Activated T-cell treated with anti-CD3 and anti-CD28 coated beads for 1 hour (primary cell): ENCODE measurements at places on chromosomes 5 and 9.

- no peak for DNase-seq
Observed at GRCh38 chr9:93674580-93675335, 98.4 kb downstream of the PHF2 start.

- DNase-seq: no peak
Observed at GRCh38 chr9:36218011-36218410, 27.3 kb downstream of the CLTA start.

DNA sequence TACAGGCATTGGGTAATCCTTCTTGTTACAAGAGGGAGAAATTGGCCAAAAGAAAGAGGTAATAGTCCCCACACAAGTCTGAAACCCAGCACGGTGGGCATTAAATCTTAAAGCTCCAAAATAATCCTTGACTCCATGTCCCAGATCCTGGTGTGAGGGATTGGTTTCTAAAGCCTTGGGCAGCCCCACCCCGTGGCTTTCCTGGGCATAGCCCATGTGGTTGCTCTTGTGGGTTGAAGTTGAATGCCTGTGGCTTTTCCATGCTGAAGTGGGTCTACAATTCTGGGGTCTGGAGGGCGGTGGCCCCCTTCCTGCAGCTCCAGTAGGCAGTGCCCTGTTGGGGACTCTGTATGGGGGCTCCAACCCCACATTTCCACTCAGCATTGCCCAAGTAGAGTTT, 91.8 kb upstream of the LARP1 start:
- no peak for DNase-seq

DNA sequence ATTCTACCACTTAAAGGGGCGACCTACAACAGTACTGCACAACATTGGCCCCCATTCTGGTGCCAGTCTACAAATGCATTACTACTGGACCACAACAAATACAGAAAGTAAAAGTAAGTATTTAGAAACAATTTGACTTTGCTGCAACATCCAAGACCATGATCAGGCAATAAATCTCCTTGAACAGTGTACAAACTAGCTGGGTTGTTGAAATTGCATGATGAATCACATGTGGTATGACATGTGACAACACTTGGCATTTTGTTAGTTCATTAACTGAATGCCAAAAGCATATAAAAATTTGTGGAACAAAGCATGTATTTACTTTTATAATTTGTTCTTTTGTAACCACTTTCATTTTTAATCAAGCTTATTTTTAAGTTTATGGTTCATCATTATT, 270.5 kb downstream of the NFIB start:
- DNase-seq: no peak

DNA sequence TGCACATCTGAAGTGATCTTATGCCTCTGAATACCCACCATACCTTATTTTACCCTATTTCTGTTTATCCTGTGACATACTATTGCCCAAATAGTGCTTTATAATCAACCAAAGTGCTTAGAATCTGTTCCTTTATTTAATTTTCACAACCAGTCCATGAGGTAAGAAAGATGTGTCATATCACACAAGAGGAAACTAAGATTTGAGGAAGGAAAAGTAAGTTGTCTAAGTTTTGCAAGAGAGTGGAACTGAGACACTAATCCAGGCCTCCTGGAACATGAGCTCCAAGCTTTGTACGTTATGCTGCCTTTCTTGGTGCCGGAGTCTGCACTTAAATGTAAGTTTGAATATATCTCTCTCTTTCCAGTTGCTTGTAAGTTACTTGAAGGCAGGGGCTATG, 17.2 kb downstream of the KDM3B start:
- no peak for DNase-seq

DNA sequence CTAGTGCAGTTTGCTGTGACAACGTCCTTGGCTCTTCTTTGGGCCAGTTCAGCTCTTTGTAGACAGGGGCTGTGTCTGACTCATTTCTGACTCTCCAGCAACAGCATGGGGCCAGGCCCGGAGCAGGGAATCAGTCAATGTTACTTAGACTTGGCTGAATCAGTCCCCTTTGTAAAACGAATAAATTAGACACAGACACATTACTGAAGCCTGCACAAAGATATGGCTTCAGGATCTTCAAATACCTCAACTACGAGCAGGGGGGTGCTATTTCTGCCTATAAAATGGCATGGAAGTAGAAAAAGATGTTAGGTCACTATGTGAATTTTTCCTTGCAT, 204.7 kb downstream of the TTLL11 start:
- no peak for DNase-seq

DNA sequence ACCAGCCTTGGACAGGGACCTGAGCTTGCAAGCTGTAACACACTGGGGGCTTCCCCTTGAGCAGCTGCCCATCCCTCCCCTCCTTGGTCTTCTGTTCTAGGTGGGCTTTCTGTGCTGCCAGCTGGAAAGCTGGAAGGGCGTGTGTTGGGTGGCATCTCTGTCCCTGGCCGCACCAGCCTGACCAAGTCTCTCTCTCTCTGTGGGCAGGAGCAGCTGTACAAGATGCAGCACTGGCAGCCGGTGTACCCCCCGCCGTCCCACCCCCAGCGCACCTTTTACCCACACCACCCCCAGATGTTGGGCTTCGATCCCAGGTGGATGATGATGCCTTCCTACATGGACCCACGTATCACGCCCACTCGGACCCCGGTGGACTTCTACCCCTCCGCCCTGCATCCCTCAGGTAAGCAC, 32.1 kb upstream of the POMT1 start:
- no peak for DNase-seq

- no peak for DNase-seq
Observed at GRCh38 chr9:76905791-76906646, at the start of gene PRUNE2. TSS of gene PRUNE2 (minus strand) at chr9:76906114. CDS start at chr9:76905963, 151 bp downstream.

DNA sequence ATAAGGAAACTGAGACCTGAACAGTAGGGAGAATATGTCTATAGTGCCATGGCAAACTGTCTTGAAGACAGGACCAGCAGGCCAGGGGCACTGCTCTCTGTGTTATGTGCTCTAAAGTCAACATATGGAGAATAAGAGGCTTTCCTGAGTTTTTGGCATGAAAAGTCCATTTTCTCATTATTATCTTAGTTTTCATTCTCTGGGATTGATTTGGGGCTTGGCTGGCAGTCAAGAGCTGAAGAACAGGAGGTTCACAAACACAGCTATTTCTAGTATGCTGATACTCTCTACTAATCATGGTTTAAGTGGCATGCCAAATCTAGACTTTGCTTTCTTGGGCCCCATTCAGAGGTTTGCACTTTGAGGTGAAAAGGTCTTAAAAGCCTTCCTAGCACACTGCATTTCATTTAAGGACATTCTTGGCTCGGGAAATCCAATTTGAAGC, 404.4 kb downstream of the ZNF608 start:
- DNase-seq: no peak

GRCh38 chr5:113163328-113163727, 186.7 kb downstream of the DCP2 start:
- no peak for DNase-seq

GRCh38 chr9:126613651-126614050, at the start of gene LMX1B:
TSS of gene LMX1B (plus strand) at chr9:126613928. CDS start at chr9:126614450, 522 bp downstream.
- DNase-seq: no peak

DNA sequence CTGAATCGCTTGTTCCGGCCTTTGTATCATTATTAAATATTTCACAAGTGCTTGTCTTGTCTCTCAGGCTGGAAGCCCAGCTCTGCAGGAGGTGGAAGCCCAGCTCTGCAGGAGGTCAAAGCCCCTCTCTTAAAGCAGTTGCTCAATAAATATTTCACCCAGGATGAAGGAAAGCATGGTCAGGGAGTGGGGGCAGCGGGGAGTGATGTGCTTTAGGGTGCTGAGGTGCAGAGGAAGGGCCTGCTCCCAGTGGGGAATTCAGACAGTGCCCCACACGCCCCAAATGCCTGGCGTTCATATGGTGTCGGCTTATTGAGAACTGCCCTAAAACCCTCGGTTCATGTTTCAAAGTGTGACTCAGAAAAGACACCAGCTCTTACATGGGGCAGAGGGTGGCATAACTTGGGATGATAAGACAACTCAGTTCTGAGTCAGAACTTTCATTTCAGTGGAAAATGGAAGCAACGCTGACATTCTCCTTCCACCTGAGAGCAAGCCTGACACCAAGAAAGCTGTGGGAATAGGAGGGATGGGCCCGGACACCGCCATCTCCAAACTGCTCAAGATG, 114.3 kb upstream of the DAP start:
- DNase-seq: no peak

GRCh38 chr9:3597792-3598191, 72.0 kb upstream of the RFX3 start:
- no peak for DNase-seq

DNA sequence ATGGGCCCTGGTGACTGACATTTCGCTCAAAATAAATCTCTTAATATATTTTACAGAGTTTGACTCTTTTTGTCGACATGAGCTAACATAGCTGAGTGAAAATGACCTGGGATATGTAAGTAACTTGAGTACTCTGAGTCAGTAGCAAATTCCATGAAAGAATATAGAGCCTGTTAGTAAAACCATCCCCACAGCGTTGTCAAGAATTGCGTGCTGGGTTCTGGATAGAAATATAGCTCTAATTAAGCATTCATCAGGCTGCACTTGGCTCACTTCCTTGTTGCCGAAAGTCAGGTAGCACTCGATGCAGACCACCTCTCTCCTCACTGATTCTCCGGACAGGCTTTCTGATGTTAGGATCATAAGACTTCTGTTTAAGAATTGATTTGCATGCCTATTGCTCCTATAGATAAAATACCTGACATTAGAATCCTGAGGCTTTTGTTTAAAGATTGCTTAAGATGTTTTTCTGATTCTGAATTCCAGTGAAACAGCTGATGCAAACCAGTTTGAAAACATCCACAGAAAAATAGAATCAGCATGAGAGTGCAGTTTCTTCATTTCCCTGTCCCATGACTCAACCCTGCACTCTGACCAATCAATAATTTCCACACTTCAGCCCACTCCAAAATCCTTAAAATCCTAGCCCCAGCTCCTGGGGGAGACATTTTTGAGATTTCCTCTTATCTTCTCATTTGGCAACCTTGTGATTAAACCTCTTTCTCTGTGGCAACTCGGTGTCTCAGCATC, 310.6 kb downstream of the DIRAS2 start:
- no peak for DNase-seq

DNA sequence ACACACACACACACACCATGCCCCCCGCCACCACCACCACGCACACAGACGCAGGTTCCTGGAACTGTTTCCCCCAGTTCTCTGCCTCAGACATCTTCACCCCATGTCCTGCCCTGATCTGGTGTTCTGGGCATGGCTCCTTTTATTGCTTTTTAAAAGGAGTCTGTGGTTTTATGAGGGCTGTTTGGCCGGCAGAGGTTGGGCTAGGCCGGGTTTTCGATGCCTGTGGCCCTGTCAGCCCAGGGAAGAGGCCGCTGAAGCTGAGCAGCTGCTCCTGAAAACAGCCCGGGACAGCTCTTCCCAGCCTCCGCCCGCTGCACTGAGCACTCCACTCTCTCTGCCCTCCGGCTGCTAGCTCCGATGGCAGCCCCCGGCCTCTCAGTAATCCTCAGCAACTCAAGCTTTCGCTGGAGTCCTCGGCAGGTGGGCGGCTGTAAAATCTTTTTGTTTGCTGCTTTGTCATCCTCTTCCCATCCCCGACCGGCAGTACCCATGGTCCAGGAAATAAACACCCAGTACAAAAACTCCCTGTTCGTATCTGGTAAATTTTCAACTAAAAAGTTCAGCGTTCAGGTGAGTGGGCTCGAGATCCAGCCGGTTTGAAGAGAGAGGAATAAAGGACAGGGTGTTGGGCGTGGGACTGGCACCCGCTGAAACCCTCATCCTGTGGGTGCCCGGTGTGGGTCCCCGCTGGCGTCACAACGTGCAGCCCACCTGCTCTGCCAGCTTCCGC, 103.0 kb upstream of the ERCC6L2 start:
- no peak for DNase-seq

GRCh38 chr5:83931969-83932368, 211.3 kb upstream of the HAPLN1 start:
- DNase-seq: no peak

- no peak for DNase-seq
Observed at GRCh38 chr5:111399113-111399512, 113.2 kb downstream of the STARD4 start.

DNA sequence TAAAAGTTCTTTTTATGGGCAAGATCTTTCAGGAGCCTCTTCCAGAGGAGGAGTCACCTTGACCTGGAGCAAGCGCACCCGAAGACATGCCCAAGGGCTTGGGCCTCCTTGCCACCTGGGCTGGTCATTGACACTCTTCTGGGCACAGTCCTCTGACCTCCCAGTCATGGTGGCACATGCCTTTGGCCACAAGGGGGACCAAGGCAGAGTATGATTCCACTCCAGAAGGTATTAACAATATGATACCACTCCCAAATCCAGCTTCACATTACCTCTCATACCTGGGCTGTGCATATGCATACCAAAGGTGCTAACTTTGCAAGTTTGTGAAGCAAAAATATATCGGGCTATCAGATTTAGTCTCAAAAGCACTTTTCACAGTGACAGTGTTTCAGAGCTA, 84.6 kb downstream of the MAST4 start:
- DNase-seq: no peak

GRCh38 chr5:124592891-124593290, 153.5 kb downstream of the ZNF608 start:
- no peak for DNase-seq

DNA sequence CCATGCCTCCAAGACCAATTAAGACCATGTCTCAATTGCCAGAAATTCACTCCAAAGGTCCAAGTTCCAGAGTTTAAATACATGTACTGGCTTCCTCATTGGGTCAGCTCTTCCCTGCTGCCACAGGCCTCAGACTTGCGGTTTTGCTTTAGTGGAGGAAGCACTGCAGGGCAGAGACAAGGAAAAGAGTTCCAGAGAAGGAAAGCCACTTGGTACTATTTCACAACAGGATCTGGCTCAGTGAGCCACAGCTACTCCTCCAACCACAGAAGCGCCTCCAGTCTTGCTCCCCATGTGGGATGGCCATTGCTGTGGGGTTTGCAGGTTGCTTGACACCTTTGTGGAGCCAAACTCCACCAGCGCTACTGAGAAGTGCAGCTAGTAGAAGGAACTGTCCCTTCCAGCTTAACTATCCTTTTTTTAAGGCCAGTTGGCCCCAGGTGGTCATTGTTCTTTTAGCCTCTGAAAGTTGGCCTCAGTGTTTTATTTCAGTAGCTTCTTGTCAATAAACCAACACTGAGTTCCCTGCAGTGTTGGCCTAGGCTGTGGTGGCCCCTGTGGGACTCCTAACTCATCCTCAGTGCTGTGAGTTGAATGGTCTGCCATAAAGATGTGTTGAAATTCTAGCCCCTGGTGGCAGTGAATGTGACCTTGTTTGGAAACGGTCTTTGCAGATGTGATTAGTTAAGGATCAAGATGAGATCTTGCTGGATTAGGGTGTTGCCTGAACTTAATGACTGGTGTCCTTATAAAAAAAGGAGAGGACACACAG, 93.7 kb upstream of the DAP start:
- no peak for DNase-seq
